ENCODE measurements at places on chromosomes 7 and 10.

DNA sequence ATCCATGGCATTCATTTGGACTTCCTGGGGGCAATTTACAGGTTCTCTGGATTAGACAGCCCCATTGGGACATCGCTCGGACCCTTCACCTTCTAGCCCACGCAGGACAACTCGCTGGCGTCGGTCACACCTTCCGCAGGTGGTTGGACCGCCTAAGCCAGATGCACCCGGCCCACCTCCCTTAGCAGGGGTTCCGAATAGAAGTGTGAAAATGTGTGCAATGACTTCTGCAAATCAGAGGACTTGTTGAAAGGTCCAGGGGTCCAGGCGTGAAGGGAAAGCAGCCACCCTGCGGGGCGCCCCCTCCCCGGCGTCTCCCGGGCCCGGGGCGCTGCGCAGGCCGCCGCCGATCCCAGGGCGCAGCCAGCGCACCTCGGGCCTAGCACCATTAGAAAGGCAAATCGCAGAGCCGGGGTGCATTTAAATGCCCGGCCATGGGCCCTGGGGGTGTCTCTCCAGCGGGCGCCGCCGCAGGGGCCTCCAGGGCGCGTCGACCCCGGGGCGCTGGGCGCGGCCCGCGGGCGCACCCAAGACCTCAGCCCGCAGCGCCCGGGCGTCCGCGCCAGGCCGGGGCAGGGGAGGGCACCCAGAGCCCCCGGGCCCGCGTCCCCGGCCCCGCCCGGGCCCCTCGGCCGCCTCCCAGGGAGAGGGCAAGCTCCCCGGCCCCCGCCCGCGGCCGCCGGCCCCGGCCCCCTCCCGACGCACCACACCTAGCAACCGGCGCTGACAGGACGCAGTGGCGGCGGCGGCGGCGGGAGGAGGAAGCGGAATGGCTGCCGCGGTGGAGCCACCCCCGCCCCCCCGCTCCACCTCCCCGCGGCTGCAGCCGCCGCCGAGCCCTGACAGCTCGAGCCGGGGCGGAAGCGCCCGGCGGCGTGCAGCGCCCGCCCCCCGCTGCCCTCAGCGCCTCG is 1.2 kb downstream of the JAZF1 start:
- DNase-seq, result no peak

DNA sequence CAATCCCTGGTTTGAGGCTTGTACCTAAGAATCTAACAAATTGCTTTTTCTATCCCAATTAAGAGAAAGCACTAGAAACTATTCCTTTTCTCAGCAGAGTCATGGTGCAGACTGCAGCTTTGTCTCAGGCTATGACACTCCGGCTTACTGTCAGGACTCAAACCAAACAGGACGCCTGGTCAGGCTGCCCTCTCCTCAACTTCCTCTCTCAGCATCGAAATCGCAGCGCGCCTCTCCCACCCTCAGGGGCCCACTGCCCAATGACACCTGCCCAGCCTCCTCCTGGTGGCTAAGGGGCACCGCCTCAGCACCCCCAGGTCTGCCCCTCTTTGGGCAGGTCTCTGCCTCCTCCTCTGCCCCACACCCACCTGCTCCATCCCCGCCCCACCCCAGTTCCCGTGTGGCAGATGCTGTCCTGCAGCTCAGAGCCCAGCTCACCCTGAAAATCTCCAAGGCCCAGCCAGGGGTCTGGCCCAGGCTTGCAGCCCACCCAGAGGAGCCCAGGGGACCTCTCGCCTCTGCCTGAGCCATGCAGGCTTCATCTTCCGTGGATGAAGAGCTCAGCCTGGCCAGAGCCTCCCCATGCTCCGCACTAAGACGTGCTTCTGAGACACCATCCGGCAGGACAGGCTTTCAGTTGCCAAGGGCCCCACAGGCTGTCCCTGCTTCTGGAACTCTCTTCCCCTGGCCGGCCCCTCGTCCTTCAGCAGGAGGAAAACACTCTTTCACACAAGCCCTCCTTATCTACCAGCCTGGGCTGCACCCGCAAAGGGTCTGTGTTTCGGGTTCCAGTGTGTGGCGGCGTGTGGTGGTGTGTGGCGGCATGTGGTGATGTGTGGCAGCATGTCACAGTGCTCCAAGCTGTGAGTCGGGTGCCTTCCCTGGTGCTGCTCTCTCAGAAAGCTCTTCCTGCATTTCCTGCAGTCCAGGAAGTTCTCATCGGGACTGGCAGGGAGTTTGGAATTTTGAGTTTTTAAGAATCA is 16.4 kb upstream of the PTPRN2 start:
- DNase-seq, result no peak

DNA sequence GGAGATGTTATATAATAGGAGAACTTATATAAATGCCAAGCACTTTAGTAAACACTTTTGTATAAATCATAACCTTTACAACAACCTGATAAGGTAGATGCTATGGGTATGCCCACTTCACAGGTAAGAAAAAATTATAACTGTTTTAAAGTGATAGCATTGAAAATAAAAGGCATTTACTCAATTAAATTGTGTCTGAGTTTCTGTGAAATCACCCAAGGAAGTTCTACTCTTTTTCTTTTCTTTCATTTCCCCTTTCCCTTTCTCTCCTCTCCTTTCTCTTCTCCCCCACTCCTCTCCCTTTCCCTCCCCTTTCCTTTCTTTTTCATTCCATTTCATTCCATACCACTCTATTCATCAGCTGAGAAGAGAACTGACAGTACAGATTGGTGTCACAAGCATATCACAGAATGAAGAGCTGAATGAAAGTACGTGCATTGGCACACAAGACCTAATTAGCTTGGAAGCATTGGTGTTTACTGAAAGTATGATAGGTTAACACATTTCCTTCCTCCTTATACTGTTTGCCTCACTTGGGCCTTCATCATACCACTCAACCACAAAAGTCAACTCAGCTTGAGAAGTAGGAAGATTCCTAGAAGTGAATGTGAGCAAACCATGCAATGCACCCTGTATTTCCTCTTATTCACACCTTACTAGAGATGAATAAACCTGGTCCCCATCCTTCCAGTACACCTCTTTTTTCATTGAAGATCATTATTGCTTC is 117.9 kb upstream of the AGR3 start:
- no peak for DNase-seq

DNA sequence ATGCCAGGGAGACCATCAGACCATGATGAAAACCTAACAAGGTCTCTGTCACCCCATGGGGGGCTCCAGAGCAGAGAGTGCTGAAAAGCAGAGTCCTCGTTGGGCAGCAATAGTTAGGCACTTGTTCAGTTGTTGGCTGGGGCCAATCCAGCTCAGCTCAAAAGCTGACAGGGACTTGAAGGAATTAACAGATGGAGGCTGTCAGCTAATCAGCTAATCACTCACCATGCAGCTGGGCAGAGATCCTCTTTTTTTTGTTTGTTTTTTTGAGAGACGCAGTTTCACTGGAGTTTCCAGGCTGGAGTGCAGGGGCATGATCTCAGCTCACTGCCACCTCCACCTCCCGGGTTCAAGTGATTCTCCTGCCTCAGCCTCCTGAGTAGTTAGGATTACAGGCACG is 18.1 kb downstream of the CEP55 start:
- no peak for DNase-seq

GRCh38 chr7:150307129-150307528 is 16.0 kb upstream of the LRRC61 start:
- no peak for DNase-seq
